CD4-positive, alpha-beta T cell treated with Interleukin-12 subunit alpha and Interleukin-12 subunit beta, for 1 hour (primary cell): ENCODE measurements at places on chromosomes 12 and 14.

- DNase-seq, result no peak
These were observed 121.2 kb upstream of the SLC38A2 start for GRCh38 chr12:46493834-46494181.

- DNase-seq, result no peak
These were observed 30.7 kb upstream of the SLC17A8 start for GRCh38 chr12:100326208-100326607.

GRCh38 chr12:62848418-62848817 lies 86.5 kb downstream of the PPM1H start:
- DNase-seq, result no peak

- DNase-seq, result no peak
These were observed 129.1 kb downstream of the GPR135 start for GRCh38 chr14:59336098-59336497.

GRCh38 chr14:67004521-67004920 lies 184.7 kb upstream of the GARIN2 start:
- no peak for DNase-seq

- peak; percentile 44 for DNase-seq
These were observed 513.0 kb downstream of the TMEM121 start for GRCh38 chr14:106039400-106039799.

DNA sequence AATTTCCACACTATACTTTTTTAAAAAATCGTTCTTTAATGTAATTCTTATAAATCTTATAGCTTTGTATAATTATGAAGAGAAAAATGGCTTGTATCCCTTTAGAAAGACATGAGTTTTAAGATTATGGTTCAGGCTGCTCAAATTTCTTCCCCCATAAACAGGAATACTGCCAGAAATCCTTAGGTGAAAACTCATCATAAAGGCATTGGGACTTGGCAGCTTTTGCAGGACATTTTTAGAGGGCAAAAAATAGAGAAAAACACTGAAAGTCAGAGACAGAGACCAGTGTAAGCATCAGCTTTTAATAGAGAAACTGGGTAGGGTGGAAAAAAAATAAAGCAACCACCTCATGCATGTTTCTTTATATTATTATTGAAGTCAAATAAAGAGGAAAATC lies 29.1 kb downstream of the LRRK2 start:
- DNase-seq, result no peak

DNA sequence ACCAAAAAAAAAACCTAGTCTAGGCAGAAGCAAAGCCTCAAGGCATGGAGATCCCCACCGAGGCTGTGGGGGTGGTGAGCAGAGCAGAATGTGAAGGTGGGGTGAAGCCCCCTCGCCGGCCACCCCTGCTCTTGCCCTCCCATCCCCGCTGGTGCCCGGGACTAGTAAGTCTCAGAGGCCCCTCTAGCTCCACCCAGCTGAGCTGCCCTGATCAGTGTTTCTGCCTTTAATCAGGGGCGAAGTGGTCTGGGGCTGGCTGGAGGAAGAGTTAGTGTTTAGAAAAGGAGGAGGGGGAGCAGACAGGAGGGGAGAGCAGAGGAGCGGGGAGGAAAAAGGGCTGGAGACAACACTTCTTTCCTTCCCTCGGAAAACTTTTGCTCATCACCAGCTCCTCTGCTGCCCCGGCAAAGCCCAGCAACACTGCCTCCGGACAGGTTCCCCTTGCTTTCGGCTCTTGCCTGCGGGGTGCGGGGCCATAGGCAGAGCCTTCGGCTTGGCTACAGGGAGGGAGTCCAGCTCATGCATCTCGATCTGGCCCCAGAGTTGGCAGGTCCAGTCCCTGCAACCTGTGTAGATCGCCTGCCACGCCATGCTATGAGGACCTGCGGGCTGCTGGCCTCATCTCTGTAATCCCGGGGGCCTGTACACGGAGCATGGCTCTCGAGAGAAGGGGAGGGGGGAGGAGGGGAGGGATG lies 3.4 kb upstream of the DLK1 start:
- no peak for DNase-seq

DNA sequence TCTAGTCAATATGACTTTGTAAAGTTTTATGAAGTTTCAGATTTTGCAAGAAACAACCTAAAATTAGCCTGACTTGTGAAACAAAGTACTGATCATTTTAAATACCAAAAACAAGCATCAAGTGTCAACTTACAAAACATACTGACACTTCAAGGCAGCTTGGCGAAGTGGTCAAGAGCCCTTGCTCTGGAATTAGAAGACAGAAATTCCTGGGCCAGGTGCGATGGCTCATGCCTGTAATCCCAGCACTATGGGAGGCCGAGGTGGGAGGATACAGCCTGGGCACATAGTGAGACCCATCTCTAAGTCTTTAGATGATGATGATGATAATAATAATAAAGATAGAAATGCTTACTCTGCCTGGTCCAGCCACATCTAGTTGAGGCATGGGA lies 45.4 kb upstream of the NR2C1 start:
- DNase-seq, result no peak

DNA sequence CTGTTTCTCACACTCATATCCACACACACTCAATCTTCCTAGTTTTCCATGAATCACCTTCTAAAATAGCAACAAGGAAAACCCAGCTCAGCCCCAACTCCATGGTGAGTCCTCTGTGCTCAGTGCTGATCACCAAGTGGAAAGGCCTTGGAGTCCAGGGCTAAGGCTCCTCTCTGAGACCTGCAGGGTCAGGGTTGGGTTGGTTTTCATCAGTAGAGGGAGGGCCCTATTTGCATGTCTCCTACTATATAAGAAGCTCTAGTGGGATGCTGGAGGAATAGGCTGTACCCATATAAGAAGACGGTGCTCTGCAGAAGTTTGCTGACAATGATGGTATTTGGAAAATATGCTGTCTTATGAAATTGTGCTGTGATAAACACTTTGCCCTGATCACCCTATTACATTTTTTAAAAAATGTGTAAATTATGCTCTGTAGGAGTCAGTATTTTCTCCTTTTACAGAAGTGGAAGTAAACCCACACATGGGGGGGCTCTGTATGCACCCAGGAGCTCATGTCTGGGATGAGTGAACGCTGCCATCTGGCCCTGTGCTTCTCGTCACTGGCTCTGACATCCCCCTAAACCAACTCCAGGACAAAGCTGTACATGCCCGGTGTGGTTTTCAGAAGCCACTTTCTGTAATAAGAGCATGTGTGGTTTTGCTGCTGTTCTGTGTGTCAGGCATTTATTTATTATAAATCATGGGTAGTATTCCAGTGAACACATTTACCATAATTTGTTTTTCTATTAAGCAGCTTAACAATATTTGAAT lies 536.3 kb downstream of the TMEM121 start:
- DNase-seq, result no peak

- DNase-seq, result no peak
These were observed 67.7 kb downstream of the EID3 start for GRCh38 chr12:104371043-104371870.

DNA sequence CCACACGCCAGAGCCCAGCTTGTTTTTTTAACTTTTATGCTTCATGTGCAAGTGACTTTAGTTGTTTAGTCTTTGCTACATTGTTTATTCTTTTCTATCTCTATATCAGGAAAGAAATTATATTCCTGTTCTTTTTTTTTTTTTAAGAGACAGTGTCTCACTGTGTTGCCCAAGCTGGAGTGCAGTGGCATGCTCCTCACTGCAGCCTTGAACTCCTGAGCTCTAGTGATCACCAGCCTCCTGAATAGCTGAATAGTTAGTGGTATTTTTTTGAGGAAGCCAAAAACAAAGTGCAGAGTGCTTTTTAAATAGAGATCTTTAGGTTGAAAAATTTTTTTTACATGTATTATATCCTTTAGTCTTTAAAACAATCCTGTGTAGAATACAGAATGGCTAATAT lies 58.2 kb downstream of the ETNK1 start:
- DNase-seq, result no peak

DNA sequence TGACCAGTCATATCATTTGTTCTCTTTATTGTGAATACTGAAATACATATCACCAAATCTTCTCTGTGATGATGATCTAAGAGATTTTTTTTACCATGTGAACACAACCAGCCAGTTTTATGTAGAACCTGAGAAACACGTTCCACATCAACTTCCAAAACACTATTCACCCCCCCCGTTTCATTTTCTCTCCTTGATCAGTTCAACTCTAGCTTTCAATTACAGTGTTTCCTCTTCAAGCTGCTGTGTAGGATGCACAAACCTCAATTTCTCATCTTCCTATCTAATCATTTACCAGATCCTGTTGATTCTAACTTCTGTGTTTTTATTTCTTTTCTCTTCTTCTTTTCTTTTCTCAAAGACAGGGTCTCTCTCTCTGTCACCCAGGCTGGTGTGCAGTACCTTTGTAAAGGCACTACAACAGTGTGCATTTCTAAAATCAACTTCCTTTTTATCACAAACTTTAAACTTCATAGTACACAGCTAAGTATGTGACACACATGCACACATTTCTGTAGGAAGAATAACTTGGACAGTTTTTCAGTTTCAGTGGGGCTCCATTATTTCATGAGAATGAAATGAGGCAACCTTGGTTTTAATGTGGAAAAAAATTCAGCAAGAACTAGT lies 149.9 kb upstream of the FBXO33 start:
- peak; percentile 4 for DNase-seq

DNA sequence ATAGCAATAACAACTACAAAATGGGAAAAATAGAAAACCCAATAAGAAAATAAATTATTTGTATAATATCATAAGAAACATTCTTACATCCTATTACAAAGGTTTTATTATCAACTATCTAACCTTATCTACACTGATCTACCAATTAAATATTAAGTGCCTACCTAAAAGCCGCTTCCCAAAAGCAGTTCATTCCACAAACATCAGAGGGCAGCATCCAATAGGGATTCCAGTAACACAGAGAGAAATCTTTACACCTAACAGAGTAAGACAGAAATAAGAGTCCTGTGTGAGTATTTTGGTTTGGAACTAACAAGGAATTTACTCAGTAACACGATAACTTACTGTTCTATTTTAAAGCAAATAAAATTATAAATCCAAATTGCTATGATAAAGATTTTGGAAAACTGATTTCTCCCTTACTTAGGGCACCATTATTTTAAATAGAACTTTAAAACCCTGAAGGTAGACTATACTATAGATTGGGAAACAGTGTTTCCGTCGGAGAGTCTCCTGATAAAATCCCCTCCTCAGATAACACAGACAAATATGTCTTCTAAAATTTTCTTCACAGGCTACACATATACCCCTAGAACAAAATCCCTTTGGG lies 15.0 kb downstream of the GXYLT1 start:
- DNase-seq, result peak; percentile 50
